ENCODE measurements at places on chromosomes 3 and 15. TPM values are rescaled to one million over a fixed set of nuclear protein-coding genes. Genes with fewer than 3 reads are reported as not detected.
A peak's percentile ranks its signal among the peaks of the same experiment; 100 is the strongest.

- peaks cover 38% of the 10 kb centered on the region for H3K4me1 ChIP-seq
- H3K27ac ChIP-seq = no peak overlapping the region
- H3K36me3 ChIP-seq = peaks cover 46% of the 10 kb centered on the region
- DNase-seq = no peak
- H3K27me3 ChIP-seq = no peaks in the 10 kb centered on the region
Observed at GRCh38 chr15:40773902-40774301, 4.1 kb downstream of the C15orf62 start.

- H3K4me3 ChIP-seq = peak overlapping the region; percentile 91
- H3K36me3 ChIP-seq = peaks cover 21% of the 10 kb centered on the region
- DNase-seq = no peak
- H3K27me3 ChIP-seq = no peaks in the 10 kb centered on the region
Observed at GRCh38 chr3:194485468-194485880, 1.3 kb downstream of the ATP13A3 start.

DNA sequence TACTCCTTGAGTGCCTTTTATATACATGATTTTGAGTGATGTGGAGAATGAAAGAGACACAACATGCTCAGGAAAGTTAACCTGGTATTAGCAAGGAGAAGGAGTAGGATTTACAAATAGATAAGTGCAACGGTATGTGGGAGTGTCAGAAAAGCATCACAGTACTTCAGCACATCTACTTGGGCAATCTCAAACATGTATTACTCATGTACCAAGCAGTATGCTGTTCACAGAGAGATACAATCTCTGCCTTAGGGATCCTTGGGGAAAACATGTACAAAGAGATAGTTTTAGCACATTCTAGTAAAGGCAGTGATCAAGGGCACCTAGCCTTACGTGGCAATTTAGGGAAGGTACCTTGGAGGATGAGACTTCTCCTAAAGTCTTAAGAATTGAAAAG lies 146.5 kb downstream of the FILIP1L start:
- DNase-seq = no peak
- no peak overlapping the region for H3K4me3 ChIP-seq
- H3K4me1 ChIP-seq = no peaks in the 10 kb centered on the region

DNA sequence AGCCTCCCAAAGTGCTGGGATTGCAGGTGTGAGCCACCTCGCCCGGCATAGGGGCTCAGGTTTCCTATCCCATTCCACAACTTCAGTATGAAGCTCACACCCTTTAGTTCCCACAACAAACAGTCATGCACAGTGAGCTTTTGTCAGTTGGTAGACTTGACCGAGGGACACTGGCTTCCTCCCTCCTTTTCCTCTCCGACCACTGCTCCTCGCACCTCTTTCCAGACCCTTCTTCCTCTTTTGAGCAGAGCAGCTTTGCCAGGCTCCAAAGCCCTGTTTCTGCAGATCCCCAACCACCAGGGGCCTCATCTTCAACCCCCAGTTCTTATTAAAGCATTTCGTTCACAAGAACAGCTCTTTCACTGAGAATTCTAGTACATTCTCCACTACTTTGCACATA lies 12.7 kb upstream of the CILP start:
- no peak overlapping the region for H3K27ac ChIP-seq
- DNase-seq = no peak
- H3K4me3 ChIP-seq = no peak overlapping the region

DNA sequence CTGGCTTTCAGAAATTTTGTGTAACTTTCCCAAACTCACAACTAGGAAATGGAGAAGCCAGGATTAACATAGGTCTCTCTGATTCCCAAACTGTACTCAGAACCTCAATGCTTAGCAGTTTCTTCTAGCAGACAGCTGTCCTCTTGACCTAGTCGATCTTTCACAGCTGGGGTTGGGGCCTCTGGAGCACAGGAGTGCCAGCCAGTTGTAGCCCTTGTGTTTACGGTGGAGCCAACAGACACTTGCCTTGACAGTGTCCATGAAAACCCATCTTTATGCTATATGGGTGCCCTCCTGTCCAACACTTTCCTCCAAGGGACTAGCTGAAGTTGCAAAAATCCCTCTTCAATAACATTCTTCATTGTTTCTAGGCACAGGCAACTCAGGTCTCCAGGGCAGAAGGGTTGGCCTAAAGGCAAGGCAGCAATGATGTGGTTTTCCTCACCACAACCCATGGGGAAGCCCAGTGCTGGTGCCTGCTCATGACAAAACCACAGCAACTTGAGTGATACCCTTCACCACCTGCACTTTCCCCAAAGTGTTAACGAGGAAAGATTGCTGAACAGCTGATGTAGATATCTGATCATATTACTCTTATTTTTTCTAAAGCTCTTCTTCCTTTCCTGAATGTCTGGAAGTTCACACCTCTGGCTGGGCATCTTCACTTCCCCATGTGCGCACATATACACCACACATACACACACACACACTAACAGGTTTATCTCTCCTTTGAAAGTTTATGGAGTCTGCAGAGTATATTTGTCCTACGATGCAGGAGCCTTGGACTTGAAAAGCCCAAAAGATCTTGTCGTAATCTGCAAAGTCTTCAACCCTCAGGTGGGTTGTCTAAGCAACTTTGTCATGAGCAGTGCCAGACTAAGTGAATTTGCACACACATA lies 11.0 kb upstream of the KNG1 start:
- no peaks in the 10 kb centered on the region for H3K4me1 ChIP-seq
- no peaks in the 10 kb centered on the region for H3K36me3 ChIP-seq
- no peak for DNase-seq
- no peak overlapping the region for H3K27ac ChIP-seq

- H3K36me3 ChIP-seq = no peaks in the 10 kb centered on the region
- no peak overlapping the region for H3K4me3 ChIP-seq
- H3K4me1 ChIP-seq = peaks cover 9% of the 10 kb centered on the region
- H3K27ac ChIP-seq = no peak overlapping the region
- H3K27me3 ChIP-seq = no peaks in the 10 kb centered on the region
- no peak for DNase-seq
Observed at GRCh38 chr3:51716805-51717204, 9.9 kb downstream of the GRM2 start.

NOX5 gene
- 0.09 TPM for total RNA-seq

ZIC4 gene
- not detected for total RNA-seq

OR5AC2 gene
- total RNA-seq = not detected

ZNF662 gene
- 0.64 TPM for total RNA-seq

CHAC1 gene
- 22.3 TPM for total RNA-seq

PLCL2 gene
- total RNA-seq = 40.0 TPM
